Lower leg skin (tissue), 4 donors: ENCODE measurements at places on chromosomes 1 and 21. TPM values are rescaled to one million over a fixed set of nuclear protein-coding genes. Genes with fewer than 3 reads are reported as not detected.
A peak's percentile ranks its signal among the peaks of the same experiment; 100 is the strongest.

DNA sequence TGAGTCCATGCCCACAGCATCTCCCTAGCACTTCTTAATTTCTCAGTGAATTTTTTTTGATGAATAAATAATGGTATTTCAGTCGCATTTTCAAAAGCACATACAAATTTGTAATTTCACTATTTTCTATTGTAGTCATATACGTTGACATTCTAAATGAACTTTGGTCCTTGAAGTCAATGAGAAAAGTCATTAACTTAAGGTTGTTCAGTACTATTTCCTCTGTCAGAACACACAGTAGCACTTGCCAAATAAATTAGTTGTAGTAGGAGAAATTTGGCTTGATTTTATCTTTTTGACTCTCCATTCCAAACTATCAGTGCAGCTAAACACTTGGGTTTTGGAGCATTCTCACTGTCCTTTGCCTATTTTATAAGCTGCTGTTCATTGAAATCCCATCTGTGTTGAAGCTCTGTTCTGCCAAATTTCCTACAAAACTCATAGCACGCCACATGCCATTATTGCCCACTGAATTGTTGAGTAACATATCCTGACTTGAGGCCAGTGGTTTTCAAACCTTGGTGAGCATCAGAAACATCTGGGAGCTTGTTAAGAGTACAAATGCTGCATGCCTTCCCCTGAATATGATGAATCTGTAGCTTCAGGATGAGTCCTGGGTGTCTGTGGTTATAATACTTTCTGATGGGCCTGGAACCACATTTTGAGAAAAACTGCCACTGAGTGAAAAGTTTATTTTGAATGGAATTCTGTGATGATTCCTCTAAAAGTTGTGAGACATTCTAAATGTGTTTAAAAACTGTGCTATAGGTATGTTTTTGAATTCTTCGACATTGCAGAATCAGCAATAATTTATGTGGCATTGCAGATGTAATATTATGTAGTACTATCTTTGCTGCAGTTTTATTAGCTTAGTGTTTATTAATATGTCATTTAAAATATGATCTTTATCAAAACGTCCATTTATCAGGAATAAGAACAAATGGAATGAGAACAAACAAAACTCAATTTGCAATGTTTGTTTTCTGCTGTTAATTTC is 78.9 kb downstream of the DNM3 start:
- DNase-seq: no peak

DNA sequence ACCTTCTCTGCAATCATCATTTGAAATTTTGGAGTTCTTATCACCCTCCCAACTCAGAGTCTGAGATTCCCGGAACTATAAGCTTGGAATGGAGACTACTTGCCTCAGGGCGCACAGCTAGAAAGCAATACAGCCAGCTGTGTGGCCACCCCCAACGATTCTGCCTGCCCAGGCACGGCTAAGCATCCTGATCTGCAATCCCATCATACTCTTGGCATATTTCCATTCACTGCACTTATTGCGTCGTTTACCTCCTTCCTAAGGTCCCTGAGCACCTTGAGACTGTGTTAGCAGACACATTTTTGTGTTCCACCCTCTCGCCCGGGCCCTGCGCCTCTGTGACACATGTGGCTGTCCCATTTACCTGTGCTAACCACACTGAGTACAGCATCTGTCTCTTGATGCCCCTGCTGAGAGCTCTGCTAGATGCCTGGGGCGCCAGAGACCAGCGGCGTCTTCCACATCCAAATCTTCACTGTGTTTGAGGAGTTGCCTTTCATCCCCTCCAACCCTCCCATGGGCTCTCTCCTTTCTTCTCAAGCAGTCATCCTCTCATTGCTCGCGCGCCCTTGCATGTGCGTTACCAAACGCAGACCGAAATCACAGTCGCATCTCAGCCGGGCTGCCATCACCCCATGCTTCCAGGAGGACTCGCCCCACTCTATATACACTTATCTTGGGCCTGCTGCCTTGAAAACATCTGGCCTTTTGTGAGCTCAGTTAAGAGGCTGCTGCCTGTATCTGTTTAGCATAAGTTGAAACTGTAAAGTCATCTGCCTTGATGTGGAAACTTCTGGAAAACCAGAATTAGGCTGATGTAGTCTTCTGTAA is 3.5 kb upstream of the CLDN19 start:
- DNase-seq: peak; percentile 76

FMOD gene
- total RNA-seq: 37.7 TPM

NUP210L gene
- total RNA-seq: not detected
